ENCODE measurements at places on chromosomes 12 and 14. TPM values are rescaled to one million over a fixed set of nuclear protein-coding genes. Genes with fewer than 3 reads are reported as not detected.

NXPH4 gene
- total RNA-seq: 0.19 TPM

CERS5 gene
- total RNA-seq: 41.3 TPM

PPM1A gene
- total RNA-seq: 40.5 TPM

PRKCH gene
- 177 TPM for total RNA-seq

NKX2-1 gene
- total RNA-seq: not detected

WNT1 gene
- not detected for total RNA-seq

- no peaks in the 10 kb centered on the region for H3K4me1 ChIP-seq
- no peak overlapping the region for H3K27ac ChIP-seq
- DNase-seq: no peak
- H3K36me3 ChIP-seq: peaks cover 5% of the 10 kb centered on the region
- no peak overlapping the region for H3K4me3 ChIP-seq
- no peaks in the 10 kb centered on the region for H3K27me3 ChIP-seq
Measured at GRCh38 chr14:104333646-104334423, 195.4 kb downstream of the KIF26A start.

GRCh38 chr12:116615141-116615861 is 56.1 kb downstream of the MAP1LC3B2 start:
- H3K27ac ChIP-seq: no peak overlapping the region
- H3K4me3 ChIP-seq: no peak overlapping the region
- H3K4me1 ChIP-seq: peaks cover 2% of the 10 kb centered on the region
- H3K27me3 ChIP-seq: no peaks in the 10 kb centered on the region
- DNase-seq: no peak

- H3K27ac ChIP-seq: no peak overlapping the region
- H3K27me3 ChIP-seq: no peaks in the 10 kb centered on the region
- peaks cover 3% of the 10 kb centered on the region for H3K4me1 ChIP-seq
Measured at GRCh38 chr12:67002720-67003119, 266.4 kb upstream of the CAND1 start.

GRCh38 chr12:117046011-117046369 is 53.2 kb downstream of the TESC start:
- no peaks in the 10 kb centered on the region for H3K4me1 ChIP-seq
- H3K36me3 ChIP-seq: no peaks in the 10 kb centered on the region
- no peak for DNase-seq
- H3K27me3 ChIP-seq: no peaks in the 10 kb centered on the region
- no peak overlapping the region for H3K27ac ChIP-seq

GRCh38 chr14:91019673-91020072 is 40.8 kb downstream of the RPS6KA5 start:
- no peak for DNase-seq
- H3K36me3 ChIP-seq: peaks cover 8% of the 10 kb centered on the region
- no peaks in the 10 kb centered on the region for H3K27me3 ChIP-seq
- no peak overlapping the region for H3K27ac ChIP-seq
- H3K4me3 ChIP-seq: no peak overlapping the region

DNA sequence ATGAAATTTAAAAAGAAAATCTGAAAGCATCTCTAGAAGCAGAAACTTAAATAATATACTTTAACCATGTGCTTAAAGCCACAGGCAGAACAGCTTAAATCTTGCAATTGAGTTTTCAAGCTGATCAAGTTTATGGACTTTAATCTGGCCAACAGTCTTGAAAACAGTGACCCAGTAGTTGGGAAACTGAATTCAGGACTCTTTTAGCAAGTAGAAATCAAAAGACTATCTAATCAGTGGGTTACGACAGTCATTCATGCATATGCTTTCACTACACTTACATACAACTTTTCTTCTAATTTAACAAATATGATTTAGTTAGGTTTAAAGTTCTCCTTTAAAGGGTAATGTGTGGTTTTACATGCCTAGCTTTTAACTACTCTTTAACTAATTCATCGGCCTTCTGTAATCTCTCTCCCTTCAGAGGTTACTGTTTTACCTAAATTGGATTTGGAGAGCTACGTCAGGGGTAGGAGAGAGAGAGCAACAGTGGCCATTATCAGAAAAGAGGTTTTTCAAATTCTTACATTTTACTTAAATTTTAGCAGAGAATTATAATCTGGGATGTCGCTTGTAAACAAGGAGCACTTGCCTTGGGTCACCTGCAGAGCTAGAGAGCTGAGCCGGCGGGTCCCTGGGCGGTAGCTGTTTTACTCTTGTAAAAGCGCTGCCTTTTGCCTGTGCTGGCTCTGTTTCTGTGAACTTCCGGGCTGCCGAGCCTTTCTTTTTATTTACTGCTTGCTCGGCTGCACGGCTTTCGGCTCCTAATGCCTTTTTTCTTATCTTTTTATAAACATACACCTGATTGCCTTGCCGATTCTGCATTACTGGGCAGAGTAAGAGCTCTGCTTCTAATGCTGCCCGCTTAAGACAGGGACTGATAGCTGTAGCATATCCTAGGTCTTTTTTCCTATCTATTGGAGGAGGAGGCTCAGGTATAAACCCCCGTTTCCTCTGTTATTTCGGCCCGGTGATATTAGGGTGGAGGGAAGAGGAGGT is 17.4 kb upstream of the LYZ start:
- peak overlapping the region; percentile 92 for H3K27ac ChIP-seq
- DNase-seq: peak; percentile 46
- H3K27me3 ChIP-seq: no peaks in the 10 kb centered on the region
- no peaks in the 10 kb centered on the region for H3K36me3 ChIP-seq
- H3K4me3 ChIP-seq: peak overlapping the region; percentile 81
- peaks cover 40% of the 10 kb centered on the region for H3K4me1 ChIP-seq

- H3K27me3 ChIP-seq: peaks cover 42% of the 10 kb centered on the region
- no peak overlapping the region for H3K27ac ChIP-seq
- no peak for DNase-seq
- peaks cover 2% of the 10 kb centered on the region for H3K36me3 ChIP-seq
Measured at GRCh38 chr12:52247622-52248540, 14.8 kb downstream of the KRT7 start.

- DNase-seq: no peak
- no peaks in the 10 kb centered on the region for H3K4me1 ChIP-seq
- no peak overlapping the region for H3K27ac ChIP-seq
Measured at GRCh38 chr12:117660896-117661295, 299.5 kb upstream of the NOS1 start.

DNA sequence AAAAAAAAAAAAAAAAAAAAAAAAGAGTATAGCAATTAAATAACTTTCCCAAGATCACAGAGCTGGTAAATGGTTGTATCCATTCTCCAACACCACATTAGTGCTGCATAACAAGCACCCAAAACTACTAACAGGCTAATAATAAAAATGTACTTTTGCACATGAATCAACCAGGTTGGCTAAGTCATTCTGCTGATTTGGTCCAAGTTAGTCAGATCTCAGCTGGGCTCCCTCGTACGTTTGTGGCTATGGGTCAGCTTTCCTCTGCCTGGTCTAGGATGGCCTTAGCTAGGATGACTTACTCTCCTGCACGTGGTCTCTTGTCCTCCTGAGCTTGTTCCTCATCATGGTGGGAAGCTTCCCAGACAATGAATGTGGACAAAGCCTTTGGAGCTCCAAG is 7.9 kb upstream of the PLEKHG6 start:
- H3K4me1 ChIP-seq: no peaks in the 10 kb centered on the region
- no peak for DNase-seq
- no peak overlapping the region for H3K27ac ChIP-seq
- no peaks in the 10 kb centered on the region for H3K36me3 ChIP-seq

DNA sequence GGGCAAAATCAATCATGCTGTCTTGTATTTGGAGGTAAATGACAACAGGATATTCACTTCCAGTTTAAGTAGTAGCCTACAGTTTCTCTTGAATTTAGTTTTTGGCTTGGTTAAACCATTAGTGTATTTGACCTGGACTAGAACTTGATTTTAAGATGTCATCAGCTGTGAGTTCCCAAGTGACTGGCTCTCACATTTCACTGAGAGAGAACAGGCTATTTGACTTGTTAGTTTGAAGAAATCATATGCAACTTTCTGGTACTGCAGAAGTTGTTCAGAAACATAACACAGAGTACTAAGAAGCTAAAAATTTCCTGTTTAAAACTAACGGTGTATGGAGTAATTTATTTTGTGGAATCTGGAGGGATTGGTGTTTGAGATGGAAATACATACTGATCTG is 22.3 kb downstream of the MNAT1 start:
- DNase-seq: no peak
- H3K36me3 ChIP-seq: peaks cover 8% of the 10 kb centered on the region
- H3K27ac ChIP-seq: no peak overlapping the region

- peak; percentile 27 for DNase-seq
- H3K4me3 ChIP-seq: no peak overlapping the region
- H3K27ac ChIP-seq: no peak overlapping the region
Measured at GRCh38 chr12:98725476-98726247, 80.6 kb downstream of the APAF1 start.

GRCh38 chr12:8493084-8493483 is 20.2 kb upstream of the CLEC4D start:
- H3K36me3 ChIP-seq: peaks cover 2% of the 10 kb centered on the region
- peaks cover 24% of the 10 kb centered on the region for H3K4me1 ChIP-seq
- H3K27ac ChIP-seq: peak overlapping the region; percentile 44
- peak; percentile 60 for DNase-seq
- no peak overlapping the region for H3K4me3 ChIP-seq
- no peaks in the 10 kb centered on the region for H3K27me3 ChIP-seq

GRCh38 chr12:79407671-79408622 is 282.8 kb downstream of the PAWR start:
- H3K27ac ChIP-seq: no peak overlapping the region
- no peaks in the 10 kb centered on the region for H3K4me1 ChIP-seq
- peak; percentile 9 for DNase-seq
- H3K36me3 ChIP-seq: no peaks in the 10 kb centered on the region
- no peak overlapping the region for H3K4me3 ChIP-seq

DNA sequence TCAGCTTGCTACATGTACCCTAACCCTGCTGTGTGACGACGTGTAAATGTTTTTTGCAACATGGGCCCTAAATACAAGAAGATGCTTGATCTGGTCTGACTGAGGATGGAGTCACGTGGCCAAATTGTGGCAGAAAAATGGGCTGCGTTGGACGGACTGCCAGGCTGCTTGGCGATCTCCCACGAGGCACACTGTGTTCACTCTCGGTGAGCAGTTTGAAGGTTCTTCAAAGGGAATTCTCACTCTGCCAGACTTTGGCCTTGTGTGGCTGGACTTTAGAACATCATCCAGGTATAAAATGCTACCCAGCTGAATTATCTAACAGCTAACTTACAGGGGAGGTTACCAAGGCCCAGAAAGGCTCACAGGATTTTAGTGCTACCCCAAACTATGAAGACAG is 85.1 kb downstream of the KDM2B start:
- no peaks in the 10 kb centered on the region for H3K27me3 ChIP-seq
- no peak overlapping the region for H3K4me3 ChIP-seq
- H3K4me1 ChIP-seq: peaks cover 12% of the 10 kb centered on the region
- H3K36me3 ChIP-seq: no peaks in the 10 kb centered on the region
- H3K27ac ChIP-seq: no peak overlapping the region
- no peak for DNase-seq

DNA sequence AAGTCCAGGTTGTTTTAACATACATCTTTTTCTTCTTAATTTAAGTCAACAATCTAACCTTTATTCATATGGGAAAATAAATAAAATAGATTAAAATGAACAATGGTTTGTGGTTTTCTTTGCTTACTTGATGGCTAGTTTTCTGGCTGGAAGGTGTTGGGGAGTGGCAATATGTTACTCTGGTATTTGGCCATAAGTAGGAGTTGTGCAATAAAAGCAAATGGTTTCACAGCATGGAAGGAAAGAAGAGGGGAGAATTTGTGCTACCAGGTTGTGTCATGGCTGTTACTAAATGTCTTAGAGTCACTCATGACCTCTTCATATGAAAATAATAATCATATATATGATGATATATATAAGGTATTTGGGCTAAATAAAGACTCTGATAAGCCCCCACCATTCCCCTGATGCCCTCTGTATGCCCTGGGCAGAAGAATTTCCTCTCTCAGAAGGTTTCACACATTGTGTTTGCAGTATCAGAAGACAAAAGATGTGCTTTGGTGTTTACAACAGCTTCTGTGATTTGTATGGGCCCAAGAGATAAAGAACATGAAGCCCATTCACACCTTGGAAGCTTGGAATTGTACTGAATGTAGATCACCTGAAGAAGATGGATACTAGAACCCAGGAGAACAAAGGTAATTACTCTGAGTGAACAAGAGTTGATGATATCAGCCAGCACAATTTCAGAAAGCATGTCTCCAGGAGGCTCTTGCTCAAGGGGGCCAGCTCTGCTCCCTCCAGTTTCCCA is 160.9 kb downstream of the ALG10B start:
- H3K27ac ChIP-seq: no peak overlapping the region
- H3K27me3 ChIP-seq: no peaks in the 10 kb centered on the region
- DNase-seq: no peak
- no peak overlapping the region for H3K4me3 ChIP-seq

- no peak for DNase-seq
- H3K36me3 ChIP-seq: peaks cover 17% of the 10 kb centered on the region
- no peaks in the 10 kb centered on the region for H3K27me3 ChIP-seq
- peak overlapping the region; percentile 63 for H3K4me3 ChIP-seq
- peaks cover 79% of the 10 kb centered on the region for H3K4me1 ChIP-seq
Measured at GRCh38 chr12:92110083-92110640, 35.5 kb downstream of the BTG1 start.

DNA sequence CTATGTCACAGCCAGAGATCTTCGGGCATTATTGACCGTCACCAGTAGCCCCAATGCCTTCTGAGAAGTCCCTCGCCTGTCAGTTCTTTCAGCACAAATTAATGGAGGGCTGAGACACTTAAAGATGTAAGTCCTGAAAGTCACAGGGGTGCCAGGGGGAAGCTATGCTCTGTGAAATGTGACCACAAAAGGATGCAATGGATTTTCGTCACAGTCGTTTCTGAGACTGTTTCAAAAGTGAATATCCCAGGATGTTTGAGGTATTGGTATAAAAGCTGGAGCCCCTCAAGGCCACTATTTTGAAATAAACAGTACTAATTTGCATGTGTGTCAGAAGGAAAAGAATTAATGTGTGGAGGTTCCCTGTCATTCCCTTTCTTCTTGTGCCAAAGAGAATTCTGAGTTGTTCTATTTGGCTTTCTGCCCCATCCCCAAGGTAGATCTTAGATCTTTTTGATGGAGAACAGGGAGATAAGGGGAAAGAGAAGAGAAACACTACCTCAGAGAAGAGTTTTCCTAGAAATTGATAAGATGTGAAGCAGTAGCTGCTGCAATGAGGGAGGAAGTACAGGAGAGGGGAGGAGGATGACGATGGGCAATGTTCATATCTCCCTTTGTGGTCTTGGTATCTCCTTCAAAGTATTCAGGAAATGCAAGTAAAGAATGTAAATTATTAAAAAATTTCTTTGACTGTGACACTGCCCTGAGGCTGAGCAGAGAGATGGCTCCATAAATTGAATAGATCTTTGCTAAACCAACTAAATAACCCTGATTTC is 101.8 kb upstream of the NAP1L1 start:
- no peak for DNase-seq
- peaks cover 49% of the 10 kb centered on the region for H3K27me3 ChIP-seq
- no peak overlapping the region for H3K4me3 ChIP-seq
- no peaks in the 10 kb centered on the region for H3K36me3 ChIP-seq

- no peak overlapping the region for H3K4me3 ChIP-seq
- DNase-seq: no peak
- no peaks in the 10 kb centered on the region for H3K36me3 ChIP-seq
- H3K4me1 ChIP-seq: no peaks in the 10 kb centered on the region
- H3K27ac ChIP-seq: no peak overlapping the region
- peaks cover 16% of the 10 kb centered on the region for H3K27me3 ChIP-seq
Measured at GRCh38 chr12:97452839-97453238, 9.8 kb upstream of the RMST start.

All from activated naive CD8-positive, alpha-beta T cell treated with anti-CD3 and anti-CD28 coated beads for 36 hours (primary cell).